ENCODE measurements at places on chromosomes 5 and 9.
A peak's percentile ranks its signal among the peaks of the same experiment; 100 is the strongest.

- DNase-seq = no peak
Measured at GRCh38 chr5:65790371-65791163, 68.6 kb downstream of the NLN start.

DNA sequence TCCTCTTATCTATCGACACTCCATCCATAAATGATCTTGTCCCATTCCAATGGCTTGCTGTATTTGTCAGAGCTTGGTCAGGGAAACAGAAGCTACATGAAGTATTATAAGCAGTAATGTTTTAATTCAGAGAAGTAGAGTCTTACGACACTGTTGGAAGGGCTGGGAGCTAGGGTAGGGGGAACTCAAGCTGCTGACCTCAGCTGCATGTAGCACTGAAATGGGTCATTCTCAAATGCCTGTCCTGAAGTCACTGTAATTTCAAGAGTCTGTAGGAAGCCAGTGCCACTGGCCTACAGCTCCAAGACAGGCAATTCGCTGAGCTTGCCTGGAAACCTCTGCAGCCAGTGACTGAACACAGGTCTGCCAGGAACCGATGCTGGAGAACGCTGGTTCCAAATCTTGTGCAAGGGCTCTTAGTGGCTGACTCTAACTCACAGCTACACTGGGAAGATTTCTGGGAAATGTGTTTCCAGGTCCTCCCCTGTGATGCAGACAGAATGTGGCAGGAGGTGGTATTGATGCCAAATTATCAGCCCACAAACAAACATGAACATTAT is 532.4 kb downstream of the CCDC171 start:
- no peak for DNase-seq

DNA sequence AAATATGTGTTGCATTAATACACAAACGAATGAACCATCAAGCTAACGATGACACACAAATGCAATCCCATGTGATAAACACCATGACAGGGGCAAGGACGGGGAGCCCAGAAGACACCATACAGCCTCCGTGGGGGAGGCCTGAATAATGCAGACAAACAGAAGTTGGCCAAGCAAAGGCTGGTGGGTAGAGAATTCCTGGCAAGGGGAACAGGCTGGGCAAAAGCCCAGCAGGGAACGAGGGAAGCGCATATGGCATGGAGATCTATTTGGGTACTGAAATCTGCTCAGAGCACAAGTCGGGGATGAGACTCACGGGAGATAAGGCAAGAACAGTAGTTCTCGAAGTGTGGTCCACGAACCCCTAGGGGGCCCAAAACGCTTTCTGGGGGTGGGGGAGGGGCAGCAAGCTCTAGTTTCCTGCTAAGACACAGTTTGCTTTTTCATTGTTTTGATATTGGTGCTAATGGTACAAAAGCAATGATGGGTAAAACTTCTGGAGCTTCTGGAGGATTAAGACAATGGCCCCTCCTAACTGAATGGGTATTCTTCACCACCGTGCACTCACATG is 42.9 kb upstream of the FBXW11 start:
- no peak for DNase-seq

- DNase-seq = no peak
Measured at GRCh38 chr5:10762776-10763500, 1.9 kb upstream of the DAP start.

DNA sequence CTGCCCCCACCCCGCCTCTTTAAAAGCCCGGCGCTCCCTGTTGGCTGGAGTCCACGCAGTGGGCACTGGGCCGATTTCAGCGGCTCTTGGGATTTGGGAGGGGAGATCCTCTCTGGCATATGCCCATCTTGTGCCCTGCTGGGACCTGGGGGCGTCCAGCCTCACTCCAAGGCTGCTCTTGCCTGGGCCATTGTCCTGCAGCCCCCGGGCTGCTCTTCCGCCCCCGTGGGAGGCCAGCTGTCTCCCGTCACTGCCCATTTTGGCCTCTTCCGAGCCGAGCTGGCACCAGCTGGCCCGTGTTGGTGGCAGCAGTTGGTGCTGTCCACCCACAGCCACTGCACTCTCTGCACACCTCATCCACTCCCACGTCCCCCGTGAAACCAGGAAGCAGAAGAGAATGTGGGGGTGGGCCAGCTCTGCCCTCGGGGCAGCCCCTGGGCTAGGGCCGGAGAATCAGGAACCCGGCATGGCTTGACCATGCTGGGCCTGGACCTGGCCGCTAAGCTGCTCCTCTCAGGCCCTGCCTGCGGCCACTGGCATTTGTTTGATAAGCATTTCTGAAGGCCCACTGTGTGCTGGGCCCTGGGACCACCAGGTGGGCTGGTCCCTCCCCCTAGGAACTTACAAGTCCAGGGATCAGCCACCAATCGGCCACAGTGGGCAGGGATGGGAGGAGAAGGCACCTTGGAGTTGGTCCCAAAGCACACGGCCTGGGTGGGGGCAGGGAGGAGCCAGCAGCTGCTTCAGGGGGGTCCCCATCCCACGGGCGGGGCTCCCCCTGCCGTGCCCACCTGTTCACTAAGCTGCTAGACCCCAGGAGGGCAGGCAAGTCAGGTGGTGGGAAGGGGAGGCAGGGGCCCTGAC is 2.2 kb downstream of the C8G start:
- no peak for DNase-seq

GRCh38 chr9:115374724-115375268 is 256.8 kb upstream of the TNC start:
- peak; percentile 11 for DNase-seq

- no peak for DNase-seq
Measured at GRCh38 chr9:88745276-88746001, 210.5 kb downstream of the NXNL2 start.

DNA sequence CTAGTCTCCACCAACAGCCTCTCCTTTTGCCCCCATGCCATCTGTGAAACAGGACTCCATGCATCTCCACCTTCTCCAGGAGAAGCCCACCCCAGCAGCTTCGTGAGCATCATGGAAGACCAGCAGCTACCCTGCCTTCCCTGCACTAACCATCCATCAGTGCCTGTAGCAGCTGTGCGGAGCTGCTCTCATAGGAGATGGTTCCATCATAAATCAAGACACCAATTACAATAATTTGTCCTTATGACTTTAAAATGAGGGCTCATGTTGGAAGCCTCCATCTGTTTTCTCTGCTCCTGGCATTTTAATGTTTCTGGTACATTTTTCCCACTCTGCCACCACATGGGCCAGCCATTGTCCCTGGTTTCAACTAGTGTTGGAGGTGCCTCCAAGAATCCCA is 69.9 kb downstream of the FGF1 start:
- DNase-seq = no peak

GRCh38 chr5:93620487-93621326 is 37.7 kb downstream of the NR2F1 start:
- peak; percentile 97 for DNase-seq

DNA sequence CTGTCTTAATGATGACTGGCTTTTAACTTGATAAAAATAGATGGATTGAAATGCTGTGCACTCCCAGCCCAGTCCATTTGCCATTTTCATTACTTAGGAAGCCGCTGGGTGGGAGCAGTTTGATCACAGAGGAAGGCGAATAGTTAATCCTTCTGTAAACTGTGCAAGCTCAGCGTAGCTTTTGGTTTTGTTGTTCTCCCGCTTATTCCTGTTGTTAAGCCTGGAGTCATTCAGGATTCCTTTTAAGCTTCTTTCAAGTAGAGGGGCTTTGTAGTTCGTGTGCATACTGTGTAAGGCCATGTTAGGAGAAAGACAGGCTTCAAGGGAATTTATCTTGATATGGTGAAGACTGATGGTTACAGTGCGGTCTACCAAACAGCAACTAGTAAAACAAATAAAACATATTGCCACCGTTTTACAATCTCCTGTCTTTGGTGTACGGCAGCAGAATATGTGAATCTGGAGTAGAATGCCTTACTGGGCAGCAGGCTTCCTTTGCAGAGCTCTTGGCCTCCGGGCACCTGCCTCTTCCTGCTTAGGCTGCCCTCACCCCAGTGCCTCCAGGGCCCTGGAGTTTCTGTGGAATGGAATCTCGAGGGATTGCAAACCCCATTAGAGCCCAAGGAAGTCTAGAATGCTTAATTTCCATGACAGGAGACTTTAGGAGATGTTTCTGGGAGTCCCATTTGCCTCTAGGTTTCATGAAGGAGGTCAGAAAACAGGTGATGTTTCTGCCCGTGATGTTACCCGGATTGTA is 141.4 kb downstream of the TRIO start:
- peak; percentile 34 for DNase-seq

- DNase-seq = no peak
Measured at GRCh38 chr5:37640088-37640487, 199.8 kb downstream of the GDNF start.

DNA sequence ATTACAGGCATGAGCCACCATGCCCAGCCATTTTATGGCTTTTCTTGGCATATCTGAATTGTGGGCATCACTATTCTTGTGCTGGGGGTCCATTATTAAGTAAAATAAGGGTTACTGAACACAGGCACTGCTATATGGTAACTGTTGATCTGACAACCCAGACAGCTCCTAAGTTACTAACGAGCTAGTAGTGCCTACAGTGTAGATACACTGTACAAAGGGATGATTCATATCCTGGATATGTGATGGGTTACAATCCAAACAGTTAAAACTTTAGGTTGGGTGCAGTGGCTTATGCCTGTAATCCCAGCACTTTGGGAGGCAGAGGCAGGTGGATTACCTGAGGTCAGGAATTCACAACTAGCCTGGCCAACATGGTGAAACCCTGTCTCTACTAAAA is 4.3 kb downstream of the CD14 start:
- DNase-seq = no peak

- DNase-seq = peak; percentile 76
Measured at GRCh38 chr9:6827439-6828145, 69.8 kb downstream of the KDM4C start.

- DNase-seq = no peak
Measured at GRCh38 chr5:94969174-94969573, 315.7 kb downstream of the MCTP1 start.

DNA sequence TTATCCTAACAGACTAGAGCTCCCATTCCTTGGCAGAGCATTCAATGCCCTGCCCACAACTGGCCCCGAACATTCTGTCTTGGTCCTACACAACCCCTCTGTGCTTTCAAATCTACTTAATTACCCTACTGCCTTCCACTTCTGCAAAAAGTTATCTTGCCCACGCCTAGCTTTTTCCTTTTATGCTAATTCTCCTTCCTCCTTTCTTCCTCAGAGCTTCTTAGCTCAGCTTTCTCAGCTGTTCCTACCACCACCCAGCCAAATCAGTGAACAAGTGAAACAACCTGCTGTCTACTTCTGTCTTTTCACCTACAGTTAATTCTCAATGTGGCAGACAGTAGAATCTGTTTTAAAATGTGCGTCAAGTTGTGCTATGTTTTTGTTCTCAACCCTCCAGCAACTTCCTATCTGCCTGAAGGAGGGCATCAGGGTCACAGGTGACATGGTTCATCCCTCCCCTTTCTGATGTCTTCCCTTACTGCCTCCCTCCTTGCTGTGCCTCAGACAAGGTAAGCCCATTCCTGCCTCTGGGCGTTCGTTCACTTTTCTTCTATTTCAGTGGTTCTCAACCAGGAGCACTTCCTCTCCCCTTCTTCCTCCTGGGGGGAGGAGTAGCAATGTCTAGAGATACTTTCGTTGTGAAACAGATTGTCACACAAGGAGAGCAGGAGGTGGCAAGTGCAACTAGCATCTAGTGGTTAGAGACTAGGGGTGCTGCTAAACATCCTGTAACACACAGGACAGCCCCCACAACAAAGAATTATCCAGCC is 1.3 kb upstream of the REEP5 start:
- DNase-seq = no peak

GRCh38 chr5:73322437-73323076 is 126.0 kb downstream of the FOXD1 start:
- no peak for DNase-seq

- DNase-seq = no peak
Measured at GRCh38 chr9:18786911-18787650, 245.9 kb downstream of the SAXO1 start.

- DNase-seq = no peak
Measured at GRCh38 chr9:98726735-98727134, 18.0 kb upstream of the GABBR2 start.

GRCh38 chr5:127804886-127805426 is 101.8 kb downstream of the CCDC192 start:
- no peak for DNase-seq

DNA sequence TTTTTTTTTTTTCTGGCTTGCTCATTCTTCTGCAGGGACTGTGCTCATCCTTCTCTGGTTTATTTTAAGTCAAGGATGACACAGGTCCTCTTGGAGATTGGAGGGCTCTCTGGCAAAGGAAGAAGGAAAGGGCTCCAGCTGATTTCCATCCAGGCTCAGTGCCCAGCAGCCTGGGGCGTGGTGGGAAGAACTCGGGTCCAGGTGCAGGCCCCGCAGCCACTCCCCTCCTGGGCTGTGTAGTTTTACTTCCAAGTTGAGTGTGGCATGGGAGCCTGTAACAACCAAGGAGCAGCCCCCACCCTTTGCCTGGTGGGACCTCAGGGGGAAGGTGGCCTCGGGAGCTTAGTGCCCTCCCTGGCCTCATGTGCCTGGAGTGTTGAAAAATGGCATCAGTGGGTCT is 58.9 kb downstream of the ANKRD33B start:
- no peak for DNase-seq

GRCh38 chr9:131178926-131179325 is 53.5 kb downstream of the NUP214 start:
- DNase-seq = no peak

DNA sequence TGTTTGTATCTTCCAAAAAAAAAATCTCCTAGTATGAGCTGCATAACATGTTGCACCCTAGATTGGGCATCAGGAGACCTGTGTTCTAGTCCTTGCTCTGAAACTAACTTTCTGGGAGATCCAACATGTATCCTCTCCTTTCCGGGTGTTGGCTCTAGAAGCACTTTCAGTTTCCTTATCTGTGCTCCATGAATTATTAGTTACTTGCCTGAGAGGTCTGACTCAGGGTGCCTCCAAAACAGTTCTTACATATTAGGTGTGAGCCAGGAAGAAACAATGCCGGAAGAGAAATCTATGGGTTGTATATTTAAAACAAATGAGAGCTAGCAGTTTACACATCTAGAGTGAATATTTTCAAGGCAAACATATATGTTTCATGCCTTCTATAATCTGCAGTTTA is 36.7 kb upstream of the SLC36A2 start:
- DNase-seq = no peak

DNA sequence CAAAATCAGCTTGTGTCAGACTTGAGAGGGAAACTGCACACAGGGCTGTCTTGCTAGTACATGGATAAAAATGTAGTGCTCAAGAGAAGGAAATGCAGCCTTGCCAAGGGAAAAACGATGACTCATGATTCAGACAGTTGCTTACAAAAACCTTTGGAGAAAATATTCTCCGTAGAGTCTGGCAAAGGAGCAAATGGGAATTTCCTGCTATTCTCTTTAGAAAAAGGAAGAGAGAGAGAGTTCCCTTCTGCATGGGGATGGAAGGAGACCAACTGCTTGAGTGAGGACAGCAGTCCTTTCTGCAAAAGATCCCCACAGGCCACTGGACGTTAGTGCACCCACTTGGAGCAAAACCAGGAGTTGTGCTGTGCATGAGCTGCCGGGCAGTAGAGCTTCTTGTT is 7.6 kb downstream of the IFNB1 start:
- DNase-seq = no peak

- peak; percentile 47 for DNase-seq
Measured at GRCh38 chr5:135602882-135603721, 24.3 kb upstream of the CXCL14 start.

- DNase-seq = no peak
Measured at GRCh38 chr5:150329038-150329437, 26.3 kb upstream of the ARSI start.

- DNase-seq = no peak
Measured at GRCh38 chr5:99331061-99331460, 402.3 kb upstream of the CHD1 start.

GRCh38 chr9:108083160-108083750 is 593.7 kb upstream of the KLF4 start:
- no peak for DNase-seq

- no peak for DNase-seq
Measured at GRCh38 chr9:104675611-104676010, 18.7 kb upstream of the OR13D1 start.
